ENCODE measurements at places on chromosomes 5 and 9.

DNA sequence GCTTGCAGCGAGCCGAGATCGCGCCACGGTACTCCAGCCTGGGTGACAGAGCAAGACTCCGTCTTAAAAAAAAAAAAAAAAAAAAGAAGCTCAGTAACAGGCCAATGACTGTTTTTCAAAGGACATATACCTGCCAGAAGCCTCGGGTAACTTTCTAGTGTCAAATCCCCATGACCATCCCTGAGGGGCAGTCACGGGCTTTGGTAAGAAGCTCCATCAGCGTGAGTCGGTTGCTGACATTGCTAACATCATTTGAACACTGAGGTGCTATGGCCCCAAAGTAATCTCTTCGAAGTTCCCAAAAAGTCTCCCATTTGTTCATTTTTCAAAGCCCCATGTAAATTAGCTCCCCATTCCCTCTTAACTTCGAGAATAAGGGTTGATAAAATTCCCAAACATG lies 11.6 kb downstream of the NAIP start:
- no peak for DNase-seq

DNA sequence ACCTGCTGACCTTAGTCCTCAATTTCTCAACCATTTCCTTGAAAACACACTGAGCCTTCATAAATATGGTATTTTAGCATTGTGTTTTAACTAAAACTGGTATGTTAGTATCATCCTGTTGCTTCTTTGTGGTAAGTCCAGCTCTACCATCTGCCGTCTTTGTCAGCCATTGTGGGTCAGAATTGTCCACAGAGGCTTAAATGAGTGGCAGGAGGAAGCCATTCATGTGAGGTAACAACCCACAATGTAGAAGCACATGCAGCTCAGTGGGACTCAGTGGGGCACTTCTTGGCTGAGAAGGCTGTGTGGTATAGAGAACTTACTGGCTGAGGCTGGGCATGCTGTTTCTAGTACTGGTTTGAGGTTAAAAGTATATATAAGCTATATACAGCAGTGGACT lies 149.2 kb upstream of the NR3C1 start:
- no peak for DNase-seq

DNA sequence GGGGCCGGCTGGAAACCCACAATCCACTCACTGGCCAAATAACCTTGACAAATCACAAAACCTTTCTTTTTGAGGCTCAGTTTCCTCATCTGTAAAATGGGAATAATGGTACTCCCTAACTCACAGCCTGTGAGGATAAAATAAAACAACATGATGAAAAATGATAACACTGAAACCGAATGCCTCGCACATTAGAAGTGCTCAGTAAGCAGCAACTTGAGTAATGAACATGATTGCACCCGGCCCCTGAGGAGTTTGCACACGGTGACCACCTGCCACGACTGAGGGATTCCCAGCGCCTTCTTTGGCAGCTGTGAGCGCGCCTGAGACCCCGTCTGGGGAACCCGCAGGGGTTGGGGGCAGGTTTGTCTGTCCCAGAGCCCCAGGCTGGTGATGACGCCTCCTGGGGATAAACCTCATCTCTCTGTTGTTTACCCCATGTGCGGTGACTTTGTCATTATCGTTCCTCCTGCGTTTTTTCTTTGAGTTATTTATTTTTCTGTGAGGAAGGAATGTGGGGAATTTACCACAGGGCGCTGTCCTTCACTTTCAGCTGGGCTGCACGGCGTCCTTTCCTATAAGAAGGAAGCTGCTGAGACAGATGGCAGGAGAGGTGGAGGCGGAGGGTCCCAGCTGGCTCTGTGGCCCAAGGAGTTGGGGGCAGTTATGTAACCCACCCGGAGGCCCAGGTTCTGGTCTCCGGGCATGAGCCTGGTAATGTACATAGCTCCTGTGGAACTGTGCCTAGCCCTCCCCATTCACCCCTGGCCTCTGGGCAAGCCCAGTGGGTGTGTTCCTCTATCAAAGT lies 3.0 kb upstream of the SYNPO start:
- no peak for DNase-seq

DNA sequence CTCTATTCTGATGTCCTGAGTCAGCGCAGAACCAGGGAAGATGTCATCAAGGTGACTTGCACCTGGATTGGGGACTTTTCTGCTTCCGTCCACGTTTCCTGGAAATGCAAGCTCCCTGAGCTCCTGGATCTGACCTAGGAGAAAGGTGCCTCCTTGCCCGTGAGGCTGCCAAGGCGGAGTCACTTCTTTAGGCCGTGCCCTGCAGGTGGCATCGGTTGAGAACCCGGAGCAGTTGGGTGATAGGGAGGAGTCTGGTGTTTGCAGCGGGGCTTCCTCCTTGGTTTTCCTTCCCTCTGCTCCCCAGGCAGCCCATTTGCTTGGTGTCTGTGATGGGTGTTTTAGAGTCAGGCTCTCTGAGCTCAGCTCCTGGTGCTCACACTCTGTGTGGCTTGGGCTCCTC lies 15.2 kb downstream of the NANS start:
- no peak for DNase-seq

DNA sequence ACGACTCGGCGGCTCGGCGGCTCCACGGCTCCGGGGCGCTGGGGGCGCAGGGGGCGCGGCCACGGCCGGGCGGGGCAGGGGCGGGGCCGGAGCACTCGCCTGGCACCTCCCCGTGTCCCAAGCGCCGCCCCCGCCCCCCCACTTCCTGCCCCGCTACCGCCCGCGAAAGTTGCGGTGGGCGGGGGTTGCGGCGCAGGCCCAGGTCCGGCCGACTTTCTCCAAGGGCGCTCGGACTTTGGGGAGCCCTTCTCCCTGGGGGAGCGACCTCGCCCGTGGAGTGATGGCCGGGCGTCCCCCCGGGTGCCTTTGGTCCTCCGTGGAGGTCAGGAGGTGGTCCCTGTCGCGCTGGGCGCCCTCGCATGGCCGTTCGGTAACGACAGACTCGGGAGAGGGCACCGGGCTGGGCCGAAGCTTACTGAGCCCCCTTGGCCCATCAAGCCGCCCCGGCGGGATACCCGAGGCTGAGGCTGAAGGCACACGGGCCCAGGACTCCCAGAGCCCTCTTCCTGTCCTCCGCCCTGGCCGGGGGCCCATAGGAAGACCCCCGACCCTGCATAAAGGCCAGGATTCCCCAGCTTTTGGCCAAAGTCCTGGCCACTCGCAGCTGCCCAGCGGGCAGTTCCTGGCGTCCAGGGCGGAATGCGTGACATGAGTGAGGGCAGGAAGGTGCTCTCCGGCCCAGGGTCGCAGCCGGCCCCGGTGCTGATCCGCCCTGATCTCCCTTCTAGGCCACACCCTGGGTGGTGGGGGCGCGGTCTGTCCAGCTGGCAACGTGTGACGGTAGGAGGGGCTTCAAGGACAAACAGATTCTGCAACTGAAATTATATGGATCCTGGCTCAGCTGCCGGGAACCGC lies 883 bp upstream of the VAV2 start:
- DNase-seq: peak; percentile 68
